Endothelial cell (in vitro differentiated cells): ENCODE measurements at places on chromosomes 2 and 18. TPM values are rescaled to one million over a fixed set of nuclear protein-coding genes. Genes with fewer than 3 reads are reported as not detected.

DNA sequence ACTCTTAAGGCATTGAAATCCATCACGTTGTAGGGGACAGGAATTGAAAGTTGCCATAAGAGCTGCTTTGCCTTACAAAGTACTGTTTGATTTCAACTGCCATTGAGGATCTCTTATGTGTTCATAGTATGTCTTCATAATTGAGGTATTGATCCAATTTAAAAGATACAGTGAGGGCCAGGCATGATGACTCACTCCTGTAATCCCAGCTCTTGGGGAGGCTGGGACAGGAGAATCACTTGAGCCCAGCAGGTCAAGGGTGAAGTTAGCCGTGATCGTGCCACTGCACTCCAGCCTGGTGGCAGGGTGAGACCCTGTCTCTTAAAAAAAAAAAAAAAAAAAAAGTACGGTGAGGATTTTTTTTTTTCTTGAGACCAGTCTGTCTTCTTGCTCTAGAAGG is 91.7 kb upstream of the EML6 start:
- DNase-seq: no peak
- H3K27me3 ChIP-seq: peaks cover 55% of the 10 kb centered on the region
- peaks cover 53% of the 10 kb centered on the region for H3K4me1 ChIP-seq
- no peak overlapping the region for H3K4me3 ChIP-seq

DNA sequence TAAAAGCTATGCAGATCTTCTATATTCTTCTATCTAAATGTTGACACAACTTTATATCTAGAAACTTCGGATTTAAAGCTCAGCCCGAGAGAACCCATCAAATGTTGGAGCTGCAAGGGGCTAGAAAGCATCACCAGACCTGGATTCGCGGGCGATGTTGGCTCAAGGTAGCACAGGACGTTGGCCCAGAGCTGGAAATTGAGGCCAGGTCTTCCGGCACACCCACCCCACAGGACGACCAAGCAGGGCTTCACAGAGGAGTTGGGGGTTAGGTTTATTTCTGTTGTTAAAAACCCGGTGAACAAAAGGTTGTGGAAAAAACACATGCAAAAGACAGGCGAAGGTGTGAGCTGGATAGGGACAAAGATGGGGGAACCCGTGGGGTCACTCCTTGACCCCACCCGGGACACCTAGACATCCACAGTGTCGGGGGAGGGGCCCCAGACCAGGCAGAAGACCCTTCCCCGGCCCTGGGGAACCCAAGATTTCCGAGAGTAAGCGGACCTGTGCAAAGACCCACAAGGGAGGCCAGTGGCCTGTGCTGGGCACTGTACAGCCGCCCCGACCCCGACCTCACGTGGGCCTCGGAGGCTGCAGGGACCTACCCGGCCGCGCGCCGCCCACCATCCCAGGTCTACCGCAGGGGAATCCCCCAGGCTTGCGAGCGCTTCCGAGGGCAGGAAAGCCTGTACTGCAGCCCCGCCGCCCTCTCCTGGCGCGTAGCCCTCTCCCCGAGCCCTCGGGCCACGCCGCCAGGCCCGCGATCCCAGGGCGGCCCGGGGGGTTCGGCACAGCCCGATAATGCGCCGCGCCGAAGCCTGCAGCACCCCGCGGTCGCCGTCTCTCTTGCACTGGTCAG is 1.8 kb upstream of the AGBL5 start:
- peaks cover 30% of the 10 kb centered on the region for H3K27me3 ChIP-seq
- H3K4me1 ChIP-seq: peaks cover 36% of the 10 kb centered on the region
- peaks cover 23% of the 10 kb centered on the region for H3K36me3 ChIP-seq
- H3K4me3 ChIP-seq: peak overlapping the region; percentile 97
- DNase-seq: peak; percentile 53

- no peak overlapping the region for H3K4me3 ChIP-seq
- DNase-seq: no peak
- peaks cover 5% of the 10 kb centered on the region for H3K4me1 ChIP-seq
- no peak overlapping the region for H3K27ac ChIP-seq
- peaks cover 13% of the 10 kb centered on the region for H3K36me3 ChIP-seq
Observed at GRCh38 chr2:15325296-15325695, 235.8 kb downstream of the NBAS start.

- H3K36me3 ChIP-seq: peaks cover 5% of the 10 kb centered on the region
- H3K4me1 ChIP-seq: peaks cover 4% of the 10 kb centered on the region
- no peak overlapping the region for H3K27ac ChIP-seq
- DNase-seq: no peak
Observed at GRCh38 chr2:209495855-209496585, 72.2 kb downstream of the MAP2 start.

DNA sequence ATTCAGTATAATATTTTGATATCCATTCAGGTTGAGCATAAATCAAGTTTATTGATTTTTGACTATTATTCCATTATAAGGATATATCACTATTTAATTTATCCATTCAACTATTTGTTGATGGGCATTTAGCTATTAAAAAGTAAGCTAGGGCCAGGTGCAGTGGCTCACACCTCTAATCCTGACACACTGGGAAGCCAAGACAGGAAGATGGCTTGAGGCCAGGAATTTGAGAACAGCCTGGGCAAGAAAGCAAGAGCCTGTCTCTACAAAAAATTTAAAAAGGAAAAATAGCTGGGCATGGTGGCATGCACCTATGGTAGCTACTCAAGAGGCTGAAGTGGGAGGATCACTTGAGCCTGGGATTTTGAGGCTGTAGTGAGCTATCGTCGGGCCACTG is 183.5 kb downstream of the HNMT start:
- H3K27me3 ChIP-seq: no peaks in the 10 kb centered on the region
- no peak overlapping the region for H3K4me3 ChIP-seq
- no peaks in the 10 kb centered on the region for H3K36me3 ChIP-seq
- no peak for DNase-seq

GRCh38 chr2:73079636-73080035 is 8.1 kb upstream of the SFXN5 start:
- H3K27ac ChIP-seq: no peak overlapping the region
- H3K27me3 ChIP-seq: peaks cover 10% of the 10 kb centered on the region
- DNase-seq: no peak
- peaks cover 34% of the 10 kb centered on the region for H3K36me3 ChIP-seq
- H3K4me1 ChIP-seq: peaks cover 20% of the 10 kb centered on the region

GRCh38 chr18:59607078-59607379 is 90.2 kb downstream of the CCBE1 start:
- H3K27me3 ChIP-seq: peaks cover 1% of the 10 kb centered on the region
- no peaks in the 10 kb centered on the region for H3K36me3 ChIP-seq
- no peak overlapping the region for H3K4me3 ChIP-seq
- no peak for DNase-seq

TNFRSF11A gene
- total RNA-seq: 89.9 TPM

CD207 gene
- total RNA-seq: 0.74 TPM

DNA sequence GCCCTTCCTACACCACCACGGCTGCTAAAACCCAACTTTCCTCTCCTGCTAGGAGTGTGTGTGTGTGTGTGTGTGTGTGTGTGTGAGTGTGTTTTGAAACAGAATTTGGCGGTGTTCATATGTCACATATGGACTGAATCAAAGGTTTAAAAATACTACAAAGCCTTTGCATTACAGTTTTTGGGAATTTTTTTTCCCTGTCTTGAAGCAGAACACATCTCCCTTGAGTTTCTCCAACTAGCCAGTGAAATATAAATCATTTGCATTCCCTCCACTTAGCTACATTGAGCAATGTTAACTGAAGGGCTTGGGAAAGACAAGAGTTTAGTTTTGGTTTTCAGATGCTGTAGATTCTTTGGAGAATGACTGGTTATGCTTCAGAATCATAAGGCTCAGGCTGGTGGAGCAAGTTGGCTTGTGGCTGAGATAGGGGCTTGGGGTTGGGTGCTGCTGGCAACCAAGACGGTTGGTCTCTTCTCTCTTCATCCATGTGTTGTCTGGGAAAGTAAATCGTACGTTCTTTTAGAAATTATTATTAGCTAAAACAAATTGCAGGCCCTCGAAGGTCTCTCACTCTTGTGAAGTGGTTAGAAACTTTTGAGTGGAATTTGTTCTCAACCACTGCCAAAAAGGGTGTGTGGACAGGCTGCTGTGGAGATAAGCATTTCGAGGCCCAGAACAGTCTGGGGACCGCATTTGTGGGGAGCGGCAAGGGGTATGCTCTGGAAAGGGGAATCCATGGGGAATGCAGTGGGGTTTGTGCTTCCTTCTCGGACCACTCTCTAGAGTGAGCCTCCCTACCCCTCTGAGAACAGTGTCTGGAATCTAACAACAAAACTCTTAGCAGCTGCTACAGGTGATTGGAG is 1.4 kb downstream of the NRP2 start:
- peaks cover 60% of the 10 kb centered on the region for H3K4me1 ChIP-seq
- no peak for DNase-seq
- peak overlapping the region; percentile 65 for H3K27ac ChIP-seq
- H3K4me3 ChIP-seq: peak overlapping the region; percentile 97
- peaks cover 21% of the 10 kb centered on the region for H3K27me3 ChIP-seq

GRCh38 chr18:2411381-2411960 is 159.8 kb downstream of the METTL4 start:
- H3K4me3 ChIP-seq: no peak overlapping the region
- no peaks in the 10 kb centered on the region for H3K4me1 ChIP-seq
- H3K27ac ChIP-seq: no peak overlapping the region
- DNase-seq: no peak
- H3K27me3 ChIP-seq: no peaks in the 10 kb centered on the region

SAG gene
- total RNA-seq: not detected

IMPA2 gene
- total RNA-seq: 24.1 TPM

CCDC148 gene
- 2.2 TPM for total RNA-seq

DNA sequence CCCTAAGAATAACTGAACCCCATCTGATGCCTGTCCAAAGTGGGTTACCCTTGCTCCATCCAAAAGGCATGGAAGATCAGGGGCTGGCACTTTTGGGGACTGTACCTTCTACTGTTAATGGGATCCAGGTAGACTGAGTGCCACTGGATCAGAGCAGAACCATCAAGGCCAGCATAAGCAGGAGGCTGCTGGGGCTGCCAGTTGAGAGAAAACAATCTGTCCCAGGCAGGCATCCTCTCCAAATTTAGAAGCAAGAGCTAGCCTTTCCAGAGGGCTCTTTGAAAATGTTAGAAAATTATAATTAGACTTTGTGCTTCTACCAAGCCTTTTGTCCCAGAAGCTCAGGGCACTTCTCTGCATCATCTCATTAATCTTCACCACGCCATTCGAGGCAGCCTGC is 245.6 kb downstream of the CDH20 start:
- H3K27ac ChIP-seq: no peak overlapping the region
- no peak for DNase-seq
- H3K4me1 ChIP-seq: peaks cover 10% of the 10 kb centered on the region
- no peaks in the 10 kb centered on the region for H3K36me3 ChIP-seq
- no peak overlapping the region for H3K4me3 ChIP-seq

- H3K4me3 ChIP-seq: no peak overlapping the region
- no peak for DNase-seq
- H3K27ac ChIP-seq: no peak overlapping the region
- no peaks in the 10 kb centered on the region for H3K4me1 ChIP-seq
Observed at GRCh38 chr2:167187049-167187727, 298.9 kb downstream of the XIRP2 start.

HNMT gene
- 4.6 TPM for total RNA-seq

CD302 gene
- total RNA-seq: 5.2 TPM

GRCh38 chr2:121211689-121212151 is 73.3 kb downstream of the TFCP2L1 start:
- no peaks in the 10 kb centered on the region for H3K4me1 ChIP-seq
- no peak for DNase-seq
- H3K27ac ChIP-seq: no peak overlapping the region
- H3K27me3 ChIP-seq: no peaks in the 10 kb centered on the region
- H3K36me3 ChIP-seq: no peaks in the 10 kb centered on the region

GPAT2 gene
- 0.15 TPM for total RNA-seq

- H3K36me3 ChIP-seq: no peaks in the 10 kb centered on the region
- no peak overlapping the region for H3K4me3 ChIP-seq
- H3K4me1 ChIP-seq: no peaks in the 10 kb centered on the region
- DNase-seq: no peak
- H3K27me3 ChIP-seq: peaks cover 1% of the 10 kb centered on the region
Observed at GRCh38 chr2:60100034-60100433, 453.4 kb downstream of the BCL11A start.
